ENCODE measurements at places on chromosomes 2 and 18.
A peak's percentile ranks its signal among the peaks of the same experiment; 100 is the strongest.

DNA sequence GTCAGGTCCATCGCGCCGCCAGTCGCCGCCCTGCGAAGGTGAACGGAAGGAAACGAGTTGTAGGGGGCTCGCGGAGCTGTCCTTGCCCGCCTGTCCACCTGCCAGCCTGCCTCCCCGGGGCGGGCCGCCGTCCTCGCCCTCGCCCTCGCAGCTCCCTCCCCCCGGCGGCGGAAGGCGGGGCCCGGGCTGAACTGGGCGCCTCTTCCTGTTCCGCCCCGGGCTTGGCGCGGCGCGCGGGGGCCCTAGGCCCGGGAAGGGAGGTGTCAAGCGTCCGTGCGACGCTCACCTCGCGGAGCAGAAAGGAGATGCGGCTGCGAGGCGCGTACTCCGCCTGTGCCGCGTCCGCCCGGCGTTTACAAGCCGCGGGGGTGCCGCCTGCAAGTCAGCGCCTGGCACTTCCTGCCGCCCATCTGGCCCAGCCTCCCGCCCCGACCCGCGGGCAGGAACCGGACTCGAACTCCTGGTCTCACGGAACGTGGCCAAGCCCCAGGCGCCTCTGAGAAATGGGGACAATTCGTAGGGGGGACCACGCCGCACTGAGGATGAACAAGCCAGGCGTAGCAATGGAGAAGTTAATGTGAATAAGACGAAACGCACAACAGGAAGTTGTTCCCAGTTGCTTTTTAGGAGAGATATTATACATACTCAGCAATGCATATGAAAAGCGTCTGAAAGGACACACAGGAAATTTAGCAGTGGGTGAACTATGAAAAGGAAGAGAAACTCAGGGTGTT, at the start of gene CNPPD1:
CNPPD1 (minus strand) TSS at position 108 of the 734 bp plus-strand sequence; CDS start at position 11, 97 bp downstream.
- DNase-seq: peak; percentile 78

DNA sequence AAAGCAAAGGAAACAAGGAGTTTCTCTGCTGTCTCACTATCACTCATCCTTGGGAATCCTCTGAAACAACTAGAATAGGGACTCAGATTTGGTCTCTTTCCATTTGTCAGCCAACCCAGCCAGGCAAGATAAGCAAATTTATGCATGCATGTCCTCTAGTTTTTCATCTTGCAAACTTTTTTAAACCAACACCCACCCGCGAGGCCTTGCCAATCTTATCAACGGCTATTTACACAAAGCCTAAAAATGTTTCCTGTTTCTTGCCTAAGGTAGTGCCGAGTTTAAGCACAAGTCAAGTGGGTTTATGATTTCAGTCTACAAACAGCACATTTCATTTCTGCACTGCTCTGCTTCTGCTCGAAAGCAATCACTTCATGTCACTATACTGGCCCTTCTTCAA, 240.9 kb downstream of the STK39 start:
- no peak for DNase-seq

DNA sequence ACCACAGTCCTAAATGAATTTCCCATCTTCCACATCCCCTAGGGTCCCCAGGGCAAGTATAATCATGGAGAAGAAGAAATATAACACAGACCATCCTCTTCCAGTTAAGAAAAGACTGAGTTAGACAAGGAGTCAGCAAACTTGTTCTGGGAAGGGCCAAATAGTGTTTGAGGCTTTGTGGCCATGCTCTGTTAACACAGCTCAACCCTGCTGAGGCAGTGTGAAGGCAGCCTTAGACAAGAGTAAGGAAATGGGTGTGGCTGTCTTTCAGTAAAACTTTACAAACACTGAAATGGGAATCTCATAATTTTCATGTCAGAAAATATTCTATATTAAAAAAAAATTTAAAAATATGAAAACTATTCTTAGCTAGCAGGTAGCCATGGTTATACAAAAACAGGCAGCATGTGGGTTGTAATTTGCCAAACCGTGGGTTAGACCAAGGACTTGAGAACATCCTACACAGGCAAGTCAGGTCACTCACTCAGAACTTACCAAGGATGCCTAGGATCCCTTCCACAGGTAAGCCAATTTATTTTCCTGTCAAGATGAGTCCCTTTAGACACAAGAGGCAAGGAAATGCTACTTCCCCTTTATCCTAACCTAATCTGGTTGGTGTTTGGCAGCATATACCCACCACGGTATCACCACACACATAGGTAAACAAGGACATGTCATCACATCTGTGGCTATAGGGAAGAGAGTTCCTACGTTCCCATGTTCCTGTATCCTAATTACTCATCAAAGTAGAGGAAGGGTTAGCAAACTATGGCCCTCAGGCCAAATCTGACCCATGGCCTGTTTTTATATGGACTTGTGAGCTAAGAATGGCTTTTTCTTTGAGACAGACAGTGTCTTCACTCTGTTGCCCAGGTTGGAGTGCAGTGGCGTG, 31.9 kb downstream of the C2orf74 start:
- DNase-seq: no peak

DNA sequence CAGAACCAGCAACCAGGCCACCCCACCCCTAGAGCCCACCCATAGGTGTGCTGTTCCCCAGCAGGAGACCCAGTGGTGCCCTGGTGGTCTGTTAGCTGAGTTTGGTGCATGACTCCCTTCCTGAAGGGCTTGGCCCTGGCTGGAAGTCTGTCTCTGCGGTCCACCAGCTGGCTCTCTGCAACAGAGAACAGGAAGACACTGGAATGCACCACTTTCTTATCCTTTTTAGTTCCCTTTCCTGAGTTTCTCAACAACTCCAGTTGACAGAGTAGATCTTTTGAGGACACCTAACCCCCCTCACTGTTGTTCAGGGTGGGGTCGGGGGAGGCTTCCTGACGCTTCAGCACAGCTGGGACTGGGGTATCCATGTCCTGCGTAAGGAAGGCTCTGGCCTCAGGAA, 11.9 kb upstream of the RPL37A start:
- no peak for DNase-seq

DNA sequence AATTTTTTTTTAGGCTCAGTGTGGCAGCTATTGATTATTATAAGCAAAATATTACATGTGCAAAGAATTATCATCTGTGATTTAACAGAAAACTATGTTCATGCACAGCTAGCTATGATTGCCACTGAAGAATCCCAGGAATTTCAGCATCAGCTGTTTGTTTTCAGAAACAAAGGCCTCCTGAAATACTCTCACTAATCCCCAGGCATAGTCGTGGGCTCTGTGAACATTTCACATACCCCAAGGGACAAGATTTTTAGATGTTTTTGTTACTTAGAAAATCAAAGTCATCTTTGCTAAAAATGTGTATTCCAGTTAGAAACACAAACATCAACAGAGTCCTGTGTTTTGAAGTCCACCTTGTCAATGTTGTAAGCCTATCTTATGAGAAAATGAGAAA, 156.1 kb downstream of the MYO1B start:
- peak; percentile 21 for DNase-seq
